ENCODE measurements at places on chromosomes 5 and 9. TPM values are rescaled to one million over a fixed set of nuclear protein-coding genes. Genes with fewer than 3 reads are reported as not detected.
A peak's percentile ranks its signal among the peaks of the same experiment; 100 is the strongest.

DNA sequence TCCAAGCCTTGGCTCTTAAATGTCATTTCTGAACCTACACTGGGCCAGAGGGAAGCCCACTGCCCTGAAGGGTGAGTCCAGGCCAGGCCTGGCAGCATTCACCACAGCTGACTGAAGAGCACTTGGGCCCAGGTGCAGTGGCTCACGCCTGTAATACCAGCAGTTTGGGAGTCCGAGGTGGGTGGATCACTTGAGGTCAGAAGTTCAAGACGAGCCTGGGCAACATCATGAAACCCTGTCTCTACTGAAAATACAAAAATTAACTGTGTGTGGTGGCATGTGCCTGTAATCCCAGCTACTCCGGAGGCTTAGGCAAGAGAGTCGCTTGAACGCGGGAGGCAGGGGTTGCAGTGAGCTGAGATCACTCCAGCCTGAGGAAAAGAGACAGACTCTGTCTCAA lies 5.1 kb downstream of the CCIN start:
- no peak overlapping the region for H3K4me3 ChIP-seq
- DNase-seq = no peak
- H3K4me1 ChIP-seq = no peaks in the 10 kb centered on the region
- H3K27me3 ChIP-seq = no peaks in the 10 kb centered on the region
- no peak overlapping the region for H3K27ac ChIP-seq

- no peak for DNase-seq
- no peak overlapping the region for H3K27ac ChIP-seq
- H3K4me1 ChIP-seq = no peaks in the 10 kb centered on the region
- H3K27me3 ChIP-seq = no peaks in the 10 kb centered on the region
- H3K36me3 ChIP-seq = no peaks in the 10 kb centered on the region
These were observed 65.0 kb downstream of the SNCAIP start for GRCh38 chr5:122377026-122377425.

DNA sequence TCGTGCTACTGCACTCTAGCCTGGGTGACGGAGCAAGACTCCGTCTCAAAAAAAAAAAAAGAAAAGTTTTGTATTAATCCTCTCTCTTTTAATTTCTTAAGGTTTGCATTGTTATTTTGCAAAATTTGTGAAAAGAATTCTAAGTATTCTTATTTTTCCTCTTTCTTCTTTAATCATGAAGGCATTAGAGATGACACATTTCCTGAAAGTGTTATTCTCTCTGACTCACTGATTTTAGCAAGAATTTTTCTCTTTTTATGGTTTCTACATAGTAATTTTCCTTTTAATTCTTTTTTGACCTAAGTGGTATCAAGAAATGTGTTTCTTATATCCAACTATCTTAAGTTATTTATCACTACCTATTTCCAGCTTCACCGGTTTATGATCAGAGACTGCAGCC lies 78.0 kb downstream of the NSUN2 start:
- no peak overlapping the region for H3K27ac ChIP-seq
- no peaks in the 10 kb centered on the region for H3K4me1 ChIP-seq
- no peaks in the 10 kb centered on the region for H3K27me3 ChIP-seq
- H3K36me3 ChIP-seq = no peaks in the 10 kb centered on the region
- H3K4me3 ChIP-seq = no peak overlapping the region

DNA sequence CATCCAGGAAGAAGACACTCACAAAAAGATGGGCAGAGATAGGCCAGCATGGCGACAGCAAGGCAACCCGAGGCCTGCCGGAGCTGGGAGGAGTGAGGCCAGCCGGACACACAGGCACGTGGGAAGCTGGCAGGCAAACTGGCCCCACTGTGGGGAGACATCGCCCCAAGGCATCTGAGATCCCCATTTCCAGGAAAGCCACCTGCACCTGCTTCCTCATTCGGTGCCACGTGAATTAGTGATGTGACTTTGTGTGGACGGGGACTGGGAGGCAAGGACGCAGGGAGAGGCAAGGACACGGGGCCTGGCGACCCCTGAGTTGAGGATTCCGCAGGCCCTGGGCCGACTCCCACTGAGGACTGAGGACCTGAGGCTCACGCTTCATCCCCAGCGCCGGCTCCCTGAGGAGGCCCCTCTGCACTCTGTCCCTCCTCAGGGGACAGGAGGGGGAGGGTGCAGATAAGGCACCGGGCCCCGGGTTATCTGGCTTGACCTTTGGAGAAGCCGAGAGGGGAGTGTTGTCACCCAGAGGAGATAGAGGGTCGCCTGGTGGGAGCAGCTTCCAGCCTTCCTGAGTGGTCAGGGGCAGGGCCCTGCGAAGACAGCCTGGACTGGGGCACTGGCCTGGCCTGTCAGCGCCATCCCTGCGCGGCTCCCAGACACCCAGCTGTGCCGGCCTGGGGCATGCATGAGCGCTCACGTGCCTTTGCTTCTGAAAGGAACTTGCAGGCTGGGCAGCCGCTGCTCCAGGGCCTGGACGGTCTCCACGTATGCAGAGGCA lies 39.7 kb downstream of the NDUFS6 start:
- H3K27me3 ChIP-seq = peaks cover 24% of the 10 kb centered on the region
- no peaks in the 10 kb centered on the region for H3K36me3 ChIP-seq
- peaks cover 9% of the 10 kb centered on the region for H3K4me1 ChIP-seq
- H3K27ac ChIP-seq = no peak overlapping the region
- peak; percentile 84 for DNase-seq

DNA sequence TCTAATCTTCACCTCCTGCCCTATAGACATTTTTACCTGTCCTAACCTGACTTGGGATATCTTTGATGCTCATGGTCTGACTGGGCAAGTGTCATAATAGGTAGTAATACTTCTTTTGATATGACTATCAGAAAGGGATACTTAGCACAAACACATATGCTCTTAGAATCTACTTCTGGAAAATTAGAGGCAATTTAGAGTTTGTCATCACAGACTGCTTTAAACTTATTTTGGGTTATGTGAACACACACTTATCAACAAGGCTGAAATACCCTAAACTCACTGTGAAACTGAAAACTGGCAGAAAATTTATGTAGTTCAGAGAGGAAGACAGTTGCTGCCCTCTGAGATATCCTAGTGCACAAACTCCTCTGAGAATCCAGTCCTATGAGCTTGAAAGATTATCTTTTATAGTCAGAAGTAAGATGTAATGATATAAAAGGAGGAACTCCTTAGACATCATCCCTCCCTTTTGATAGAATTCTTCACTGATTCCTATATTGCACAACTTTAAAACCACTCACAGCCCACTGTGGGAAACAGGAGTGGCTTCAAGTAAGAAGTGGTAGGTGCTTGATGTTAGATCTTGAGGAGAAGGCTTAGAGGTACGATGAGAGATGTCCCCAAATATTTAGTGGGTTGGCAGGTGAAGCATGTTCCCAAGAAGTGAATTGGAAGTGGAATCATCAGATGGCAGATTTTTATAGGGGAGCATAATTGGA lies 273.3 kb downstream of the MAN2A1 start:
- no peaks in the 10 kb centered on the region for H3K27me3 ChIP-seq
- no peaks in the 10 kb centered on the region for H3K36me3 ChIP-seq
- no peak for DNase-seq
- H3K27ac ChIP-seq = no peak overlapping the region

DNA sequence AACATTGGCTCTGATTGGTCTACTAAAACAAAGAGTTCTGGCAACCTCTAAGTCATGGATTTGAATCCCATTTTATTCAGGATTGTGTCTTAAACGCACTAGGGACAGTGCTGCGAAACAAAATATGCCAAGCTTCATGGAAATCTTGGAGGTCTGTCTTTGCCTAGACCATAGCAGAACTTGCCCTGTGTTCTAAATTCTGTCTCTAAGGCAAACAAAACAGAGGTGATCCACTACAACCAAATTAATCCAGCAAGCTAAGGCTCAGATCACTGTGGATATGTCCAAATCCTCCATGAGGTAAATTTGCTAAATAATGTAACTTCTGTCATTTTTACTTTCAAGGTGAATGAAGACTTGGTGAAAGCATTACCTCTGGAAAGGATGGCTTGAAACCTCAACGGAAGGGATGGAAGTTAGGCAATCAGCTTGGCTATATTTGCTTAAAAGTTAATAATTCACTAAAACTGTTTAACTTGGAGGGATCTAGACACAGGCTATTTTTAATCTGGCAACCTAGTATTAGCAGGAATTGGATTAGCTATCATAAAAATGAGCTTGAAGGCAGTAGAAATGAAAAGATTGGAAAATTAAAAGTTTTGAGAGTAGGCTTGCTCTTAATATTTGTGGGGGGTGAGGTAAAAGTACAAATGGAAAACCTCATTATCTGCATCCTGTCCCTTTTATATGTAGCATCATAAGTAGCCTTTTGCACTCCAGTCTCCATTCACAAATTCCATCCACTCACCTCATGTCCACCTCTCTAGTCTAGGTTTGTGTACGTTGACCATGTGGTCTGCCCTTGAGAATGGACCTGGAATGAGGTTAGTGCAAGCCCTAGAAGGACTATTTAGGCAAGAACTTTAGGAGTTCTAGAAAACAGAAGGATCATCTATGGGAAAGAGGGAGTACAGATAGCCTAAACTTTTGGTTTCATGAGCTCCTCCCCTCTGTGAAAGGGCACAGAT lies 176.2 kb downstream of the SMC2 start:
- H3K4me3 ChIP-seq = no peak overlapping the region
- DNase-seq = no peak
- H3K27ac ChIP-seq = no peak overlapping the region

- no peak for DNase-seq
- H3K27me3 ChIP-seq = no peaks in the 10 kb centered on the region
- H3K4me3 ChIP-seq = no peak overlapping the region
These were observed 247.5 kb downstream of the CD180 start for GRCh38 chr5:66949066-66949465.

DNA sequence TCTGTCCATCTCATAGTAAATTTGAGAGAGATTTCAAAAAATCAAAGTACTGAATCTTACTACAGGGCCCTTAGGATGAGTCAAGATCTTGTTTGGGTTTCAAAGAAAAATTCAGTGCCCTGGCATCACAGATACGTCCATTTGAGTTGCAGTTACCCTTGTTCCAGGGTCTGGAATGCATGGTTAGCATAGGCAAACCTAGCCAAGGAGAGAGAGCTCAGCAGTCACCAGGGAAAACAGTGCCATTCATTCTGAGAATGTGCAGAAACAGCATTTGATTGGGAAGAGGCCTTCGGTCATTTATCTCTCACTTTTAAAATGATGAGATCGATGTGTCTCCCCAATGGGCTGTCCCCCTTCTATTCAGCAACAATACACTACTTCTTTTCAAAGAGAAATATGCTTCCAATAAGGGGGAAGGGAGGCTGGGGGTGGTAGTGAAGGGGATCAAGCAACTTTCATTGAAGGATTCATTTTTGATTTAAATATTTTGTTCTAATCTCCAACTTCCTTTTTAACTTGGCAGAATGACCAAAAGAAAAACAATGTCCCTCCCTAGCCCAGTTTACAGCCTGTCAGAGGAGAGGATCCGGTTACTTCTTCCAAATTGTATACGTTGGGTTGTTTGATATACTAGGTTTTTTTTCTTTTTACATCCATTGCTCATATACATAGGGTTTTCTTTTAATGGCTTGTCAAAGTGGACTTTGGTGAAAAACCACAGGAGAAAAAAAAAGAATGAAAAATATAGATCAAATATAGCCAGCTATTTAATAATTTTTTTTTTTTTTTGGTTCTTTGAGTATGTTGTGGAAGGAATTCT lies 491.1 kb downstream of the CCDC171 start:
- H3K36me3 ChIP-seq = no peaks in the 10 kb centered on the region
- H3K27me3 ChIP-seq = no peaks in the 10 kb centered on the region
- peaks cover 34% of the 10 kb centered on the region for H3K4me1 ChIP-seq
- no peak overlapping the region for H3K27ac ChIP-seq

DNA sequence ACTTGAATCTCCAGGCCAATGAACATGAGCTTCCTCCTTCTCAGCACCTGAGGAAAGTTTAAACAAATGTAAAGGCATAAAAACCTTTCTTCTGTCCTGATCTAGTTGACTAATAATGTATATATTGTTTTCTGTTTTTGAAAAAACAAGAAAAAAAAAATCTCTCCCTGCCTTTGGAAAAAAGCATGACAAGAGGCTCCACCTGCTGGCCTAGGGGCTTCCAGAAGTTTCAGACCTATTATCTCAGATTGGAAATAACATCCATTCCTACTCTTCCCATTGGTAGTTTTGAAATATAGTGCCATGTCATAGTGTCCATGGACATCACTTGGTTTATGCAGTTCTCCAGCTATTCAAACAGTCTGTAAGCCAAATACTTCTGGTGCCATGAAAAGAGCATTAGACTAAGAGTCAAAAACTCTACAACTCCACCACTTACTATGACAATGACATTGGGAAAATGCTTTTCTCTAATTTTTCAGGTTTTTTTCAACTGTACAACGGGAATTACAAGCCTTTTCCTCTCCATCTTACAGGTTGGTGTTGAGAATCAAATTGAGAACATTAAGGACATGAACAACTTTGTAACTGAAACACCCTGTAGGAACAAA lies 409.6 kb upstream of the MPDZ start:
- H3K27ac ChIP-seq = no peak overlapping the region
- no peaks in the 10 kb centered on the region for H3K36me3 ChIP-seq
- peaks cover 5% of the 10 kb centered on the region for H3K4me1 ChIP-seq

GRCh38 chr5:72210888-72211678 lies 103.8 kb downstream of the MAP1B start:
- H3K27ac ChIP-seq = no peak overlapping the region
- no peaks in the 10 kb centered on the region for H3K27me3 ChIP-seq
- H3K36me3 ChIP-seq = no peaks in the 10 kb centered on the region
- DNase-seq = no peak
- H3K4me3 ChIP-seq = no peak overlapping the region
- H3K4me1 ChIP-seq = peaks cover 38% of the 10 kb centered on the region

GRCh38 chr5:50302815-50303490 lies 138.1 kb downstream of the EMB start:
- no peak for DNase-seq
- no peaks in the 10 kb centered on the region for H3K4me1 ChIP-seq
- no peaks in the 10 kb centered on the region for H3K36me3 ChIP-seq
- no peak overlapping the region for H3K4me3 ChIP-seq

DNA sequence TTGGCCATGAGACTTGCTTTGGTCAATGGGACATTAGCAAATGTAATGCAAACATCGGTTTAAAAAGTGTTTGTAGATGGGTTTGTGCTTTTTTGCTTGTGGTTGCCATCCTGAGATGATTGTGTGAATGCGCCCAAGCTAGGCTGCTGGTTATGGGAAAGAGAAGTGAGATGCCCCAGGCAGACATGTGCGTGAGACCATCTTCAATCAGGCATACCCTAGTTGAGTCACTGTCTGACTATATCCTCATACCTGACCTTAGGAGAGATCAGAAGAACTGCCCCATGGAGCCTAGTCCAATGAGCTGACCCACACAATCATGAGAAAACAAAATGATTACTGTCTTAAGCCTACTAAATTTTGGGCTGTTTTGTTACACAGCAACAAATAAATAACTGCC lies 36.8 kb upstream of the ZNF608 start:
- H3K27ac ChIP-seq = no peak overlapping the region
- H3K27me3 ChIP-seq = no peaks in the 10 kb centered on the region
- no peaks in the 10 kb centered on the region for H3K4me1 ChIP-seq
- no peak for DNase-seq
- H3K4me3 ChIP-seq = no peak overlapping the region

- no peak overlapping the region for H3K4me3 ChIP-seq
- H3K27me3 ChIP-seq = no peaks in the 10 kb centered on the region
- H3K27ac ChIP-seq = no peak overlapping the region
- no peak for DNase-seq
These were observed 79.7 kb downstream of the ZNF354C start for GRCh38 chr5:179139936-179140235.

The SLC36A2 gene
- total RNA-seq = not detected

The IL33 gene
- total RNA-seq = not detected

The ABO gene
- not detected for total RNA-seq

The CA9 gene
- 0.09 TPM for total RNA-seq

The BTNL3 gene
- total RNA-seq = 0.34 TPM

The PAX5 gene
- total RNA-seq = not detected

The WNT8A gene
- 0.25 TPM for total RNA-seq

The TPPP gene
- not detected for total RNA-seq
